Fibroblast of skin of abdomen (primary cell): ENCODE measurements at places on chromosomes 16 and 17.

- DNase-seq, result no peak
Measured at GRCh38 chr17:77640252-77640651, 318.3 kb upstream of the TNRC6C start.

GRCh38 chr17:9479964-9480363 lies 95.7 kb downstream of the STX8 start:
- no peak for DNase-seq

- no peak for DNase-seq
Measured at GRCh38 chr17:4362141-4362540, 4.3 kb downstream of the UBE2G1 start.

- DNase-seq, result no peak
Measured at GRCh38 chr16:4927661-4928060, 9.3 kb downstream of the PPL start.

DNA sequence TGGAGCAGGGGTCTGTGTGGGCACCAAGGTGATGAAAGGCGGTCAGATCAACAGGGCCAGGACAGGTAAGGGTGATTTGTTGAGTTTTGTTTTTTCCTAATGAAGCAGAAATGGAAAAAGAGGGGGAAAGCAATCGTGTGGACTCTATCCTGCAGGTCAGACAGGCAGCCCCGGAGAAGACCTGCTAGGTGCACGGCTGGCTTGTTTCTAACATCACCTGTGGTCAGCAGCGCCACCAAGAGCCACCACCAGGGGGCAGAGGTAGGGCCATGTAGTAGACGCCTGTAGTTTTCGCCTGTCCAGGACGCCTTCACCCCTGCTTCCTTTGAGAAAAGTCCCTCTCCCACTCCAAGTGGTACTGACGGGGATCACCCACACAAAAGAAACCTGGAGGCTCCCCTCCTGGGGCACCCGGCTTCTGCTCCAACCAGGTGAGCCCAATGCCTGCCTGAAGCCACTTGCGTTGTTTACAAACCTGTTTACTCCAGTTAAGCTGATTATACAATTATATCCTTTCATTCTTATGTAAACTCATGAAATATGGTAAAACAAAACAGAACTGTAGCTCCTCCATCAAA lies 54.2 kb upstream of the SEC14L1 start:
- DNase-seq, result peak; percentile 68

DNA sequence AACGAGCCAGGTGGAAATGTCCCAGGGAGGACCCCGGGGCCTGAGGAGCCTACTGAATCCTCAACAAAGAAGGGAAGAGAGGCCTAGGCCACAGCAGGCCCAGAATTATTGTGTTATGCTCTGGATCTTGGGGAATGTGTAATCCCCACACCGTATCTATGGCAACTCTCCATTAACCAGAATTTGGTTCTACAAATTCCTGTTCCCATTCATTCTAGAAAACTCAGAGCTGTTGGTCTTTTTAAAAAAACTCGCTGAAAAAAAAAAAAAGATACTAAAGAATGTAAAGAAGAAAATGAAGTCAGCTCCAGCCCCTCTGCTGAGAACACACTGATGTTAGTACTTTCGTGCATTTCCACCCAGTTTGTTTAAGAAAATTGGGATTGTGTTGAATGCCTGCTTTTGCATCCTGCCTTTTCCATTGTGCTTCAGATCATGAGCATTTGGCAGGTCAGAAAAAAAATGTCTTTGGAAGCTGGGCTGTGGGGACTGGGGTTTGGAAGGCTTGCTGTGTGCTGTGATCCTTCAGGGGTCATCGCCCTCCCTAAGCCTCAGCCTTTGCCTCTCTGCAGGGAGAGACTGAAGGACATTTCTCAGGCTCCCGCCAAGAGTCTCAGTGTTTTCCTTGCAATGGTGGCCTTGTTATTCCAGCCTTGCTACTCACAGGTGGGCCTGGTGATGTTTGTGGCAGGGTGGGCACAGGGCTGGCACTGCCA lies 69.5 kb downstream of the SREBF1 start:
- no peak for DNase-seq

- DNase-seq, result peak; percentile 16
Measured at GRCh38 chr17:41620583-41621434, 3.6 kb downstream of the KRT17 start.

DNA sequence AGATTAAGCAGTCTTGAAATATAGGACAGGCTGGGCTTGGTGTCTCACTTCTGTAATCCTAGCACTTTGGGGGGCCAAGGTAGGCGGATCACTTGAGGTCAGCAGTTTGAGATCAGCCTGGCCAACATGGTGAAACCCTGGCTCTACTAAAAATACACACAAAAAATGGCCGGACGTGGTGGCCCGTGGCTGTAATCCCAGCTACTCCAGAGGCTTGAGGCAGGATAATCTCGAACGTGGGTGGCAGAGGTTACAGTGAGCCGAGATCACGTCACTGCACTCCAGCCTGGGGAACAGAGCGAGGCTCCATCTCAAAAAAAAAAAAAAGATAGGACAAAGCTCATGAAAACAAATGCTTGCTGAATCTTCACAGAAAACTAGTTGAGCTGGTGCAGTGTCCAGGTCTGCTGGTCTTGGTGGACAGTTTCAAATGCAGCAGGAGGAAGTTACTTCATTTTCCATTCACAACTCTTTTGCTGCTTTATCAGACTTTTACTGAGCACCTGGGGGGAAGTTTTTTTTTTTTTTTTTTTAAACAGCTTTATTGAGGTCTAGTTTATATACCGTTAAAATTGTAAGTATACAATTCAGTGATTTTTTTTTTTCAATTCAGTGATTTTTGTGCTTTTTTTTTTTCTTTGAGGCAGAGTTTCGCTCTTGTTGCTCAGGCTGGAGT lies 45.2 kb downstream of the SNX29 start:
- DNase-seq, result no peak

DNA sequence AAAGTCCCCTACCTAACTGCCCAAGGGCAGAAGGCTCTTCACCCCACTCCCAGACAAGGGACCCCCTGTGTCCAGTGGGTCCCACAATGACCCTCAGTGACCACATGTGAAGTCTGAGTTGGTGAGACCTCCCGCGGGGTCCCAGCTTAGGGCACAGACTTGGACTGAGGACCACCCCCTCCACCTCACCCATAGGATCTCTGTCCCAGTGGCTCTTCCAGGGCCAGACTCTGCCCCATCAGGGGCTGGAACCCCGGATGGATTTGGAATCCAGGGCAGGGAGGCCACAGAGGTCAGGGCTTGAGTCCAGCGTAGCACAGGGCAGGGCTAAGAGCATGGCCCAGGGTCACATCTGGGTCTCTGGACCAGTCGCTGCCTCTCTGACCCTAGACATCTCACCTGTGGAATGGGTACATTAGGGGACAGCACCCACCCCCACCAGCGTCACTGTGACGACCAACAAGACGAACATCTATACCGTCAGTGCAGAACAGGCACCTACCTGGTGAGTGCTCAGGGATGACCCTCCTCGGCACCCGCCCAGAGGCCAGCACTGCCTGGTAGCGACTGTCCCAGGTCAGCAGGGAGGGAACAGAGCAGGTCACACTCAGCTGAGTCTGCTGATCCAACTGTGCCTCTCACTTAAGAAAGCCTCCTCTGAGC lies 37.7 kb downstream of the TNFRSF13B start:
- no peak for DNase-seq

GRCh38 chr16:24753437-24753836 lies 24.0 kb downstream of the TNRC6A start:
- DNase-seq, result no peak

GRCh38 chr16:82460766-82461165 lies 166.0 kb upstream of the CDH13 start:
- no peak for DNase-seq

DNA sequence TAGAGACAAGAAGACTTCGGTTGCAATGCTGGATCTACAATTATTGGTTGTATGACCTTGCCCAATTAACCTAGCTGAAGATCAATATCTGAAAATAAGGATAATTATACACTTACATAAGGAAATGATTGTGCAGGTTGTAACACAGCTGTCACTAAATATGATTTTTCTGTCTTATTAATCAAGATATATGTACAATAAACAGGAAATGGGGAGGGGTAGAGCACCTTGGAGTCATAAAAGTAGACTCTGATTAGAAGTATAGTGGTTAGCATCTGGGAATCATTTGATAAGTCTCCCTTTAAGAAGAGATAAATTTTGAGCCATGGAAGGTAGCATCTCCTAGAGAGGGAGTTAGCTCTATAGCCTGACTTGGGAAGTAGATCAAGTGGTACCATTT lies 369.2 kb downstream of the SHISA9 start:
- DNase-seq, result no peak

- DNase-seq, result no peak
Measured at GRCh38 chr17:70098030-70098429, 23.0 kb downstream of the KCNJ16 start.

DNA sequence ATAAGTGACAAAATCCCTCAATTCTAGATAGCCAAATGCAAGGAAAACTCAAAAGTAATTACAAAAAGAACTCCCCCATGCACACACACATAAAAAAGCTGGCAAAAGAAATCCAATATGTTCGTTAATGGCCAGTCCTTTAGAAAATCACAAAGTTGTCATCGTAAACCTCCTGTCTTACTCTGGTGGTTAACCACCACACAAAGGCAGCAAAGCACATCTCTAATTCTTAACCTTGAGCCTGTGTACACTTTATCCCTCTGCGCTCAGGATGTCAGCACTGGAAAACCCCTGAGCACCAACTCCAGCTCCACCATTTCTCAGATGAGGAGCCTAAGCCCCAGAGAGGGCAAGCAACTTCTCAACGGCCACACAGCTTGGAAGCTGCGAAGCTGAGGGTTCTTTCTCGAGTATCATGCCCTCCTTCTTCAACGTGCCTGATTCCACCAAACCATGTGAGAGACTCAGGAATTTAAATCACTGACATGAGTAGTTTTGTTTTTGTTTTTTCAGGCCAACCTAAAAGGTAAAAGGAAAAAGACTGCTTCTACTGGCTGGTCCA lies 72.5 kb downstream of the C16orf95 start:
- DNase-seq, result no peak

DNA sequence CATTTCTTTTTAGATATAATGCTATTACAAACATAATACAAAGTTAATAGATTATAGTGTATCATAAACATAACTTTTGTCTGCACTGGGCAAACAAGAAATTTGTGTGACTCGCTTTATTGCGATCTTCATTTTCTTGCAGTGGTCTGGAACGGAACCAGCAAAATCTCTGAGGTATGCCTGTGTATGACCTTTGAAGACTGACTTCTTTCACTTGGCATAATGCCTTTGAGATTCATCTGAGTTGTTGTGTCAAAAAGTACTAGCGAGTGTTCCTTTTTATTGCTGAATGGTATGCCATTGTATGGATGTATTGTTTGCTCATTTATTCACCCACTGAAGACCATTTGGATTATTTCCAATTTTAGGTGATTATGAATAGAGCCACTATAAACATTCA lies 69.2 kb downstream of the TANC2 start:
- peak; percentile 86 for DNase-seq

- DNase-seq, result no peak
Measured at GRCh38 chr17:71664861-71665260, 456.0 kb upstream of the SOX9 start.

DNA sequence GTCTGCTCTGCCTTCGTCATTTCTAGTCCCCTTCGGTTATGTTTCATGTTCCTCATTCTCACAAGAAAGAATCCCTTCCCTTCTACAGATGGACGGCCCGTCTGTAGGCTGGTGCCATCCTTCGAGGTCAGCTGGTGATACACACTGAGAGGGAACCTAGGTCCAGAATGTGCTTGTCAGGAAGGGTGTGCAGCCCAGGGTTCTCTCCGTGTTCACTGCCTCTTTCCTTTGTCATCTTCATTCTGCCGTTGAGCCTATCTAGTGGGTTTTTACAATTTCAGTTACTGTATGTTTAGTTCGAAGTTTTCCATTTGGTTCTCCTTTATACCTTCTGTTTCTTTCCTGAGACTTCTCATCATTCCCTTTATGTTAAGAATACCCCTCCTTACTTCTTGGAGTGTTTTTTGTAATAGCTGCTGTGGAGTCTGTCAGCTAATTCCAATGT lies 18.9 kb downstream of the KIAA0513 start:
- DNase-seq, result no peak

GRCh38 chr17:15171167-15172047 lies 93.7 kb downstream of the PMP22 start:
- DNase-seq, result peak; percentile 84

DNA sequence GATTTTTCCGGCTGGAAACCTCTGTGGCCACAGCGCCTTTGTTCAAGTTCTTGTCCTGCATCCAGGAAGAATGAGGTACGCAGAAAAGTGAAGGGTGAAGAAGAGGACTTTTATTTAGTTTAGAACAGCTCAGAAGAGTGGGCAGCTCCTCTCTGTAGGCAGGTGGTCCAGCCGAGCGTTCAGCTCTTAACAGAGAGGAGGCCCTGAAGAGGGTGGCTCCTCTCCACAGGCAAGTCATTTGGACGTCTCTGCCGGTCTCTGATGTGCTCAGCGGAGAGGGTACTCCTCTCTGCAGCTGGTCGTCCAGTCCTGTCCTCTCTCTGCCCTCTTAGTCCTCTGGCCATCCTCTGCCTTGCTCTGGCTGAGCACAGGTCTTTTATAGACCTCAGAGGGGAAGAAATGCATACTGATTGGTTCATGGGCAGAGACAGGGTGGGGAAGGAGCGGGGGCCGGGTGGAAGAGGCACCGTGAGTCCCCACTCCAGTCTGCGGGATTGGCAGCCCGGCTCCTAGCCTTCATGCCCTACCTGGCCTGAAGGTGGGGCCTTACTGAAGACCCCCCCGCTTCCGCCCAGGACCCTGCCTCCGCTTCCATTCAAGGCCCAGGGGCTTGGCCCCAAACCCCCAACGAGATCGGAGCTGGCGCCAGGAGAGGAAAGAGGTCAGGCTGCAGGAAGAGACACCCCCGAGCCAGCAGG lies 70.0 kb upstream of the NKD1 start:
- no peak for DNase-seq

GRCh38 chr16:66226762-66227161 lies 139.7 kb upstream of the CDH5 start:
- no peak for DNase-seq

DNA sequence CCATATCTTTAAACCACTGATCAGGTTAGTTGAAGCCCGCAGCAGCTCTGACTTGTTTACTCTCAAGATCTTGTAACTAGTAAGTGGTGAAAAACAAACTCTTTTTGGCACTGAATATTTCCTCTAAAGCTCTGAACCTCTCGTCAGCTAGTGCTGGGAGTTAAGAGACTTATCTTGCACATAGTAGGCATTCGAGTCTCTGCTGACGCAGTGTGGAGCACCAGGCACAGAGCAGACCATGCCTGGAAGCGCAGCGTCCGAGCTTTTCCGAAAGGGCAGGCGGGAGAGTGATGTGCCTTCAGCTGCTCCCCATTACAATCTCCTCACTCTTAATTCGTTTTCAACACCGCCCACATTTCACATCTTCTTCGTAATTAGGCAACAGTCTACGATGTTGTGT lies 63.0 kb downstream of the SMG6 start:
- no peak for DNase-seq
